ENCODE measurements at places on chromosomes 2 and 18. TPM values are rescaled to one million over a fixed set of nuclear protein-coding genes. Genes with fewer than 3 reads are reported as not detected.

CCDC74B gene
- total RNA-seq: 9.7 TPM

UGT1A4 gene
- total RNA-seq: not detected

C1QL2 gene
- not detected for total RNA-seq

CFAP221 gene
- total RNA-seq: not detected

MEIS1 gene
- 78.2 TPM for total RNA-seq

PPP3R1 gene
- total RNA-seq: 10.6 TPM

ATG4B gene
- total RNA-seq: 52.0 TPM

SAG gene
- total RNA-seq: not detected

ABCB11 gene
- total RNA-seq: not detected

TEX44 gene
- total RNA-seq: not detected

DNA sequence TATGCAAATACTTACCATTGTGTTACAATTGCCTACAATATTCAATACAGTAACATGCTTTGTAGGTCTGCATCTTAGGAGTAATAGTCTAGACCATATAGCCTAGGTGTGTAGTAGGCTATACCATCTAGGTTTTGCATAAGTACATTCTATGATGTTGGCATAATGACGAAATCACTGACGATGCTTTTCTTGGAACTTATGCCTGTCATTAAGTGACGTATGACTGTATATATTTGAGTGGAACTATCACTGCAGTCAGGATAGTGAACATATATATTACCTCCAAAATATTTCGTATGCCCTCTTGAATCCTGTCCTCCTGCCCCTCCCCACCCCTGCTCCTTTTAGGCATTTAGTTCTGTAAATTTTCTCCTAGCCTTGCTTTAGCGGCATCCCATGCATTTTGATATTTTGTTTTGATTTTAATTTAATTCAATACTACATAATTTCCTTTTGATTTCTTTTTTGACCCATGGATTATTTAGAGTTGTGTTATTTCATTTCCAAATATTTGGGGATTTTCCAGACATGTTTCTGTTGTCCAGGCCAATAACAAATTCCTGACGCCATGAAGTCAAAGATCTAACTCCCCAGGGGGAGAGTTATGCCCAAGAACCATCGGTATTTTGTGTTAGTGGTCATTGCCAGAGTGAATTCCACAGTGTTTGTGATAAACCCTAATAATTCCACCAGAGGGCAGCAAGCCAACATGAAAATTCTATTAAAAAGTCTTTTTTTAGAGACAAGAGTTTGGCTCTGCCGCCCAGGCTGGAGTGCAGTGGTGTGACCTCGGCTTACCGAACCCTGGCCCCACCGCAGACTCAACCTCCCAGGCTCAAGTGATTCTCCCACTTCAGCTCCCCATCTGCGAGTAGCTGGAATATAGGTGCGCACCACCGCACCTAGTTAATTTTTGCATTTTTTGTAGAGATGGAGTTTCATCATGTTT is 24.2 kb upstream of the CASP8 start:
- DNase-seq: peak; percentile 97

DNA sequence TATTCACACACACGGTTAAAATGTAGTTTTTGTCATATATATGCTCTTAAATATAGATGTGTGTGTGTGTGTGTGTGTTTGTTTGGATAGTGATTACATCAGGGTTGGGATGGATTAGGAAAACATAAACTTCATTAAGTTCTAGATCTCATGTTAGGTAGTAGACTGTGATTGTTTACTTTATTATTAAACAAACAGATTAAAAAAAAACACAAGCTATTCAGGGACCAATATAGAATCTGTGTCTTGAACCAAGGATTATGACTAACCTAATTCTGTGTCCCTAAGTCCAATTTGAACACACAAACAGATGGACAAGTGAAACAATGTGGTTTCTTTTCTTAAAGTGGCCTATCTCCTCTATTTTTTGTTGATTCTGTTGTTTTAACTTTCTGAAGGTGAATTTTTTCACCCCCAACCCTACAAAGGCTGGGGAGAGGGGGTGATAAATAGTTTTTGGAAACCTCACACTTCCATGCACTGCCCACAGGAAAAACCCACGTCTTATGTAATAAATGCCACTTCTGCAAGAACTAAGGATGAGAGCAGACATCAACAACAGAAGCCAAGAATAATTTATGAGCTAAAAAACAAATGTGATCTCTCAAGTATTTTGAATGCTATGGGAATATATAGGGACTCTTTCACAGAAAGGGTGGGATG is 40.7 kb downstream of the IL1R2 start:
- DNase-seq: no peak

DNA sequence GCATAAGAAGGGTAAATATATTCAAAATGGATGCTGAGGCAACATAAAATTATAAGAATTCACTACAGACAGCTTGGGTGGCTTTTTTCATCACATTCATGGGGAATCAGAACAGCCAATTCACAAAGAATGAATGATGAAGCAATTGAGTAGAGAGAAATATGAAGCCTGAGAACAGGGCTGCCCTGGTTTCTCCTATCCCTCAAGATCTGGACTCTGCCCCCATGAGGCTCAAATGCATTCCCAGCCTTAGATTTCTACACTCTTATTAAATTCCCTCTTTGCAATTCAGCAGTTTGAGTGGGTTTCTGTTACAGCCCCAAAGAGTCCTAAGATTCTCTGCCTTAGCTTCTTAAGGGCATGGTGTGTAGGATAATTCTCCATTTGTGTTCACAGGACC is 172.5 kb downstream of the MAIP1 start:
- peak; percentile 29 for DNase-seq

GRCh38 chr2:8270699-8271098 is 411.2 kb upstream of the ID2 start:
- no peak for DNase-seq

DNA sequence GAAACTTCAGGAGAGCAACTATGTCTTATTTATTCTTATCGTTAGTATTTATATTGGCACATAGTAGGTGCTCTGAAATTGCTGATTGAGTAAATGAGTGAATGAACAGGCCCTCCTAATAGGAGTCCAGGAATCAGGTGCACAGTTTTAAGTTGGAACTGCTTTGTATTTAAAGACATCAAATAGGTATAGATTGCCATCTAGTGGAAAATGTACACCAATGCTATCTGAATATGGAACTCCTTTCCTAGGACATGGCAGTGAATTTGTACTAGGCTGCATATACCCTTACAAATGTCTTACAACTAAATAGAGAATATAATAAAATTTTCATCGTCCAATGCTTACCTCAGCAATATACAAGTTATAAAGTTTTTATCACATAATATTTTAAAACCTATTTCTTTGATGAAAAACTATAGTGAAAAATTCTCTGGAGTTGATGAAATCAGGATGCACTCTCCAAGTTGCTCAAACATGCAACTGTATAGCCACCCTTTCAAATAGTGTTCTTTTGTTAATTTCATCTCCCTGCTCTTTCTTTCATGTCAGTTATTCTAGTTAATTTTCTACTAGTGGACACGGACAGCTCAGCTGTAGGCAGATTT is 318.9 kb upstream of the SYT4 start:
- peak; percentile 44 for DNase-seq

DNA sequence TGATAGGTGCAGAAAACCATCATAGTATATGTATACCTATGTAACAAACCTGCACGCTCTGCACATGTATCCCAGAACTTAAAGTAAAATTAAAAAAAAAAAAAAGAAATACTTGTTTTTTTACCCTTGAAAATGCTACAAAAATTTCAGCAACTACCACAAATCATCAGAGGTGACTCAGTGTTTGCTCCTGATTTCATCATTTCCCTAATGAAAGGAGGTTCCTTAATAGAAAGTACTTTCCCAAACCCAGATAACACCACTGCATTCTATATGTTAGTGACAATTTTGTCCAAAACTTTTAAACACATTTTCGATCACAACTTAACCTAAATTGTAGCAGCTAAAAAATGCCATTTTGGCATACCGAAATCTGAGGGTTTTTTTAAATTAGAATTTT is 163.3 kb downstream of the SLC39A10 start:
- peak; percentile 89 for DNase-seq

DNA sequence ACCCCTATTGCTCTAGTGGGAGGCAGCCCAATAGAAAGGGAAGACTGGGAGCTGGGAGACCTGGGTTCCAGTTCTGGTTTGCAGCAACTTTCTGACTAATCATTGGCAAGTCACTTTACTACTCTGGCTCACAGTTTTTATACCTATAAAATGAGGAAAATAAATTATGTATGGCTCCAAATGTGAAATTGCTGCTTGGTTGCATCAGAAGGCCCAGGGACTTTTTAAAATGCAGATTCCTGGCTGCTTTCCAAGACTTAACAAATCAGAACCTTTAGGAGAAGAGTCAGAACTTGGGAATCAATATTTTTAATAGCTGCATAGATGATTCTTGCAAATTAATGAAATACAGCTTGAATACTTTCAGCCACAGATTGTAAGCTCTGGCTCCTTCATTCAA is 943.9 kb downstream of the EPHA4 start:
- DNase-seq: peak; percentile 30

DNA sequence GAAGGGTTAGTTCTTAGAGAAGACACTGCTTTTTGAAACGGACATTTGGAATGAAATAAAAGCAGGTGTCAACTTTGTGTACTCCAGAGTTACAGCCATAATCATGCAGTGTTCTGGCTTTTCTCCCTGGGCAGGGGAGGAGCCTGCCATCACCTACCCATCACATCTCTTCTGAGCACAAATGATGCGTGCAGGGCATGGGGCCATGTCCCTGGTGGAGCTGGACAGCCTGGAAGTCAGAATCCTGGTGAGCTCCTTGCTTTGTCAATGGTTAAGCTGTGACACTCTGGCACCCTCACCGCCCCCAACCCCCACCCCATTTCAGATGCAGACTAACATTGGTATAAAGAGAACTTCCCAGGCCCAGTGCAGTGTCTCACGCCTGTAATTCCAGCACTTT is 53.1 kb downstream of the PDCL3 start:
- DNase-seq: no peak

DNA sequence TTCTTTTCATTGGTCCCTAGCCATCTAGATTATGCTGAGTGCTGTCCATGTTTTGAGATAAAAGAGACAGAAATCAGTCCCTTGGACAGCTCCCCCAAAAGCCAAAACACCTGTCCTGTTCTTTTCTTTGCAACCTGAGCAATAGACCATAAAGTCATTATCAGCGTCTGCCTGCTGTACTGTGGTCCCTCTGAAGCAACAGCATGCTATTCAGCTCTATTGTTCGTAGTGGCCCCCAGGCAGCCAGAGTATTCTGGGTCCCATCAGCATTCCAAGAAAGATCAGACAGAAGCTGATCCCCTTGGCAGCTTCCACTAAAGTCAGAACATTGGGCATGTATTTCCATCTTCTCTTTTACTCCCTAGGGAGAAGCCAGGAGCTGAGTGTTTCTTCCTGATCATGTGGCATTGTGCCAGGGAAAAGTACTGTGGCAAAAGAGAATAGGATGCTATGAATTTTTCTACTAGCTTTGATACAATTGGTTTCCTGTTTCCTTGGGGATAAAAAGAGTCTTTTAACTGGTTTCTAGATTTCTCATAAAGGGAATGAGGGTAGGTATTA is 33.6 kb upstream of the ZSWIM2 start:
- DNase-seq: no peak

- no peak for DNase-seq
These were observed 282.6 kb downstream of the CPS1 start for GRCh38 chr2:210839034-210839433.

GRCh38 chr2:72963423-72964145 is 46.3 kb downstream of the EMX1 start:
- no peak for DNase-seq

- DNase-seq: no peak
These were observed 5.9 kb downstream of the NEU4 start for GRCh38 chr2:241814643-241815476.

DNA sequence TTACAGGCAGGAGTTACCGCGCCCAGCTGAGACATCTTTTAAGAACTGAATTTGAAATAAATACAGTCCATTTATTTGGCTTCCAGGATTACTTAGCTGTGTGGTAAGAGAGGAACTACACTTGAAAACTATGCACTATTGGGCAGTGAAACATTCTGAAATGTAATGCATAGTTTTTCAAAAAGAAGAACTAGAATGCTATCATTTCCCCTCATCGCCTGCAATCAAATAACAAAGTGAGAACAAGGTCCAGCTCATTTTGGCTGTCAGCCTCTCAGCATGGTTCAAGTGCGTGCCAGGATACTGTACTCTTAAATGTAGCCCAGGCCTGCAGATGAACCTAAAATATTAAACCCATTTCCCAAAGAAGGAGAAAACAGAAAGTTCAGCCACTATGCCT is 76.6 kb upstream of the ARL5A start:
- peak; percentile 24 for DNase-seq

GRCh38 chr2:17057109-17058017 is 391.7 kb upstream of the CYRIA start:
- no peak for DNase-seq

DNA sequence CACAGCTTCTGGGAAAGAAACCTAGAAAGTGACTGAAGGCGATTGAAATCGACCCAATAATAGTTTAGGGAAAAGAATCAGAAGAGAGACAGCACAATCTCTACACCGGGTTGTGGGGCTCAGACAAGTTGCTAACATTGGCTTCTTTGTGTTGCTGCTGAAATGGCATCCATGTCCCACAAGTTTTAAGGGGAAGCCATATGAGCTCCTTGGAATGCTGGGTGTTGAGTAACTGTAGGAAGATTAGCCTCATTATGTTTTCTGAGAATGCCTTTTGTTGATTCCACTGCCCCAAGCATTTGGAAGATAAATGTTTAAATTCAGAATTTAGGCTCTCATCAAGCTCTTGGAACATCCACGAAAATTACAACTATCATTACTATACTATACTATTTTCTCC is 73.4 kb upstream of the NEUROD1 start:
- no peak for DNase-seq

DNA sequence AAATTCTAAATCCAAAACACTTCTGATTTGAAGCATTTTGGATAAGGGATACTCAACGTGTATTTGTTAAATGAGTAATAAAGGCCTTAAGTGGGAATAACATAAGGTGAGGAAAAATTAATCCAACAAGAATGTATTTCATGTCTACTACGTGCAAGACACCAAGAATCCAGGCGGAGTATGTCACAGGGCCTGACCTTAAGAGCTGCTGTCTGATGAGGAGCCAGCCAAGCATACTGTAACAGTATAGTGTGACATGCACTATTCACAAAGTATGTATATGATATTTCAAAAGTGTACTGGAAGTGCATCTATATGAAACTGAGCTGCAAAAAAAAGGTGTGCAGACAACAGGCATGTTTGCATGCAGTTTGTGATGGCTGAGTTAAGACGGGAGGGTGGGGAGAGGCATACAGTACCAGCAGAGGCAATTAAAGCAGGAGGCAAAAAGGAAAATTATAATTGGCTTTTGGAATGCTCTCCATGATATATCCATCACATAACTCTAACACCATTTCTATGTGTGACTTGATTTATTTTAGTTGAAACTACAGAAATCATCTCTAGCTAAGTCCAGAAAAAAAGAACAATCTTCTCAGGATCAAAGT is 18.2 kb downstream of the IWS1 start:
- DNase-seq: peak; percentile 20

- no peak for DNase-seq
These were observed 142.4 kb upstream of the AQP4 start for GRCh38 chr18:27007880-27008279.

GRCh38 chr2:145569108-145569507 is 1049.2 kb upstream of the ZEB2 start:
- peak; percentile 33 for DNase-seq
